NCI-H1105 (cell line): ENCODE measurements at places on chromosomes 1 and 21.

DNA sequence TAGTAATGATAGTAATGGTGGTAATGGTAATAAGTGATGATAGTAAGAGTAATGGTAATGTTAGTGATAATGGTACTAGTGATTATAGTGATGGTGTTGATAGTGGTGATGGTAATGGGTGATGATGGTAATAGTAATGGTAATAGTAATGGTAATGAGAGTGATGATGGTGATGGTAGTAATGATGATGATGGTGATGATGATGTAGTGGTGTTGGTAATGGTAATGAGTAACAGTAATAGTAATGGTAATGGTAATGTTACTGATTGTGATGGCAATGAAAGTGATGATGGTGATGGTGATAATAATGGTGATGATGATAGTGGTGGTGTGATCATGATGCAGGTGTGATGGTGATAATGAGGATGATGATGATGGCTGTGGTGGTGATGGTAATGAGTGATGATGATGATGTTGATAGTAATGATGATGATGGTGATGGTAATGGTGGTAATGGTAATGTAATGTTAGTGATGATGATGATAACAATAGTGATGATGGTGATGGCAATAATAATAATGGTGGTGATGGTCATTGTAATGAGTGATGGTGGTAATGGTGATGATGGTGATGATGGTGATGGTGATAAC, 235.0 kb downstream of the MATN1 start:
- DNase-seq: no peak

- no peak for DNase-seq
Observed at GRCh38 chr1:3522564-3523265, 68.2 kb downstream of the ARHGEF16 start.

- DNase-seq: peak; percentile 44
Observed at GRCh38 chr1:230277201-230278025, 148.7 kb downstream of the PGBD5 start.

DNA sequence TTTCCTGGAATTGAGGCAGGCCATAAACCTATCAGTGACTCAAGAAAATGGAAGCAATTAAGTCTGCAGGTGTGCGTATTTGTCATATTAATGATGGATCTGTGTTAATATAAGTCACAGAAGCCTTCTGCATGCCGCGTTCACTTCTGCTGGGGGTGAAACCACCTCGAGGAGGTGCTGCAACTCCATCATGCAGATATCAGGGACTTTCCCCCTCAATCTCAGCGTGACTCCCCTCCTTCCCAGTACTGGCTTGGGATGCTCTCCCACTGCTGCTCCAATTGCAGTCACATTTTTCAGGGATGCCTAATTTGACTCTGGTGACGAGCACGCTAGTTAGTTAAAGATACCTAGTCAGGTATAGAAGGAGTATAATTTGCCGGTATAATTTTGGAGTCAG, 87.5 kb downstream of the ASTN1 start:
- no peak for DNase-seq

DNA sequence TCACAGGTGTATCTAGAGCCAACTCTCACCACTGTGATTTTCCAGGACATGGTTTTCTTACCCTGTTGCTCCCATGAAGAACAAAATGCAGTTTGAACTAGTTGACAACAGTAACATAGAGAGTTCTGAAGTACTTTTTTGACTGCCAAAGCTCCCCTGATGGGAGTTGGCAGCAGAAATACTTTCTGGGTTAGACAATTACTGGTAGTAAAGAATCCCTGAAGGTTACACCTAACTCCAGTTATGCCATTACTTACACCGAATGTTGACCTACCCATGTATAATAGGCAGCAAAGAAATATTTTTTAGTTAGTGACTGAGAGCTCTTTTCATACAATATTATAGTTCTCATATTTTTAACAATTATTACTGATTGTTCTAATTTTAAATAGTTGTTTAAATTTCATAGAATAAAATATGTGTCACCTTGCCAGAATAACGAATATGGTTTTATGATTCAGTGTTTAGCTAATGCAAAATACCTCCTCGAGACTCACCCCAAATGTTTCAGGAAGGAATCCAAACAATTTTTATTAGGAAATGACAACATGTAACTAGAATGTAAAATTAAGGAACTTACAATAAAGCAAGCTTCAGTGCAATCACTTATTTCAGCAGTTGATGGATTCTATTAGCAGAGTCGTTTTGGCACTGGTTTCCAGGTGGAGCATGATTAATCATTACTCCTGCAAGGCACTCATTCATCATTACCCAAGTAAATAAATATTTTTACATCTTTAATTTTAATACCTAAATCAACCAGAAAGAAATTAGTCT, 237.6 kb downstream of the MRPL39 start:
- DNase-seq: no peak

GRCh38 chr1:62068978-62069377, 125.7 kb upstream of the L1TD1 start:
- DNase-seq: peak; percentile 92
